ENCODE measurements at places on chromosomes 11 and 22.

DNA sequence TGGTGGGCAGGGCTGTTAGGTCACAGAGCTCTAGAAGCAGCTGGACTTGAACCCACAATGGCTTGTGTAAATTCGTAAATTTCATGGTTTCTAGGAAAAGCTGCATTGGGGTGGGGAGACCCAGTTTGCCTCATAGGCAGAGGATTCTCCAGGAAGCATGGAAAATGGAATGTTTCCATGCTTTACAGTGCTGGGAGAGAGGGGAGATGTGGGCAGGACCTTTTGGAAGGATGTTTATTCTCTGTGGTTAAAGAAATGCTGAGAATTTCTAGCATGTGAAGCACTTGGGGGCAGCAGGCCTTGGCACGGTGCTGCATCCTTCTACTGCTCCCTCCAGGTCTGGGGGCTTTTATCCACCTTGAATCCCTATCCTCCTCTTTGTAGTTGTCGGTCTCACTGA lies 46.3 kb downstream of the TRAF6 start:
- no peak for DNase-seq

DNA sequence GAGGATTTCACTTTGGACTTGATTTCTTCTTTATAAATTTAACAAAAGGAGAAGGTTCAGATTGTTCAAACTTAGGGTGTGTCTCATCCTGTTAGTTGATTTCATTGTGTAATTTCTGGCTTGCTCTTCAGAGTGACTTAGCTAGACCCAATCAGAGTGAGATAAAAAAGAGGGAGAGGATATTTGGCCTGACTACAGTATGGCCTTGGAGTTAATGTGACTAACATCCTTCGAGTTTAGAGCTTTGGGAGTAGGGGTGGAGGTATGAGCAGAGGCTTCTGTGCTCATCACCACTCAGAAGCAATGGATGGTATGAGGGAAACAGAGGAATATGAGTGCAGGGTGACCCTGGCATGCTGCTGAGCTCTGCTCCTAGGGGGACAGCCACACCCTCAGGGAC lies 114.2 kb downstream of the ME3 start:
- DNase-seq: no peak

- no peak for DNase-seq
Measured at GRCh38 chr11:75563978-75564552, 2.0 kb downstream of the SERPINH1 start.

DNA sequence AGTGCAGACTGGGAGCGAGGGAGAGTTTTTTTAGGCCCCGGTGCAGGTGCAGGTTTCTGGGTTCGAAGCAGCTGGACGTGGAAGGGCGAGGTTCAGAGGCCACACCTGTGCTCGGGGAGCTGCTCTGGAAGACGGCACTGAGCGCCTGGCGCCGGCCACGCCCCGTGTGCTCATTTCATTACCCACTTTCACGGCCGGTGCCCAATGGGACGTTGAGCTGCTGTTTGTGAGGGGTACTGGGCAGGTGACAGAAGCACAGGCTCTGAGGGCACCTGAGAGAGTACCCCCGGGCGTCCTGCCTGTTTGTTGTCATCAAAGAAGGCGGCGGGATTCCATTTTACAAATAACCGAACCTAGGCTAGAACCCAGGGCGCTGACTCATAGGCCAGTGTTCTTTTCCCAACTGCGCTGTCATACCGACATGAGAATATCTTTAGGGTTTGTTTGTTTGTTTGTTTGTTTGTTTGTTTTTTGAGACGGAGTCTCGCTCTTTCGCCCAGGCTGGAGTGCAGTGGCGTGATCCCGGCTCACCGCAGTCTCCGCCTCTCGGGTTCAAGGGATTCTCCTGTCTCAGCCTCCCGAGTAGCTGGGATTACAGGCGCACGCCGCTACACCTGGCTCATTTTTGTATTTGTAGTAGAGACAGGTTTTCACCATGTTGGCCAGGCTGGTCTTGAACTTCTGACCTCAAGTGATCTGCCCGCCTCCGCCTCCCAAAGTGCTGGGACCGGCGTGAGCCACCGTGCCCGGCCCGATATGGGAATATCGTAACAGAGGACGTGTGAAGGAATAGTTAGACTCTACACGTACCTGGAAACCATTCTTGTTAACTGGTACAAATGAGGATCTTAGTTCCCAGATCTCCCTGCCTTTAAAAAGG lies 16.6 kb upstream of the SPTBN2 start:
- peak; percentile 53 for DNase-seq

DNA sequence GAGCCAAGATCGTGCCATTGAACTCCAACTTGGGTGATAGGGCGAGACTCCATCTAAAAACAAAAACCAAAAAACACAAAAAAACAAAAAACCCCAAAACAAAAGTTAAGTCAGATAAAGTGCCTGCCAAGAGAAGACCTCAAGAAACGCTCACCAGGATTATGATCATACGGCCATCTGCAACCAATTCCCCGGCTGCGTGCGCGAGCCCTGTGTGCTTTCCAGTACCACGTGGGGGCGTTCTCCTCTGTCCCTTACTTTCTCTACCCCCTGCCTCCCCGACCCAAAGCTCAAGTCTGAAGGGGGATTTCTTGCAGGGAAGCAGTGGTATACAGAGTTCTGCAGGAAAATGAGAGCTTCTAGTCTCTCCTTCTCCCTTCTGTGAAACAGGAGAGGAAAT lies 10.5 kb upstream of the RPS19BP1 start:
- no peak for DNase-seq

- DNase-seq: no peak
Measured at GRCh38 chr11:73191151-73191550, 26.9 kb upstream of the P2RY2 start.

GRCh38 chr11:118380571-118380970 lies 20.8 kb upstream of the ATP5MG start:
- no peak for DNase-seq
